Cerebellar cortex (tissue), 1 donor: ENCODE measurements at places on chromosomes 7 and 10.
A peak's percentile ranks its signal among the peaks of the same experiment; 100 is the strongest.

- no peak for DNase-seq
These were observed 34.6 kb downstream of the KCNMA1 start for GRCh38 chr10:77602913-77603533.

- no peak for DNase-seq
These were observed 20.6 kb downstream of the PLCE1 start for GRCh38 chr10:94014304-94014703.

GRCh38 chr10:70753841-70754621, 31.1 kb downstream of the TBATA start:
- DNase-seq = no peak

- no peak for DNase-seq
These were observed 387.6 kb upstream of the NRP1 start for GRCh38 chr10:33722067-33722466.

DNA sequence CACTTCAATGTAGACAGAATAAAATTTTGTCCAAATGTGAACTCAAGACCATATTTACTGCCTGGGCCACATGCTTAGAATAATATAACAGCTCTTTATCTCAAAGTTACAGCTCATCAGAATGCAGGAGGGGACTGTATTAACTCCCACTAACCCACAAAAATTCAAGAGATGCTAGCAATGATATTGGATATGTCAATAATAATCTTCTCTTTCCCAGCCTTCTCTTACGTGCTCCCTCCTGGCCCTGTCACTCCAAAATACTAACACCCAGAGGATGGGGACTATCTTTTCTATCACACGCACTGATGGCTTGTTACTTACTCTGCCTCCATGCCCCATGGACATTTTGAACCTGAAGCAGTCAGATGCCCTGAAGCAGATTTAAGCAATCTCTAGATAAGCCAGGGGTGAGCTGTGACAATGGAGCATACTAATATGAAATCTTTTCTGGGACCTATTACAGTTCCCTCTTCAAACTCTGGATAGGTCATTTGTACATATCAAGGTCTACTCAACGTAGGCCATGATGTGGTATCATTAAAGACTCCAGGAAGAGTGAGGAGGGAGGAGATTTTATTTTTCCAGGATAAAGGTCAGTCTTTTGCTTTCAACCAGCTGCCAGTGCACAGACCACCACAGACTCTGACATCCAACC, 803.0 kb downstream of the GRM8 start:
- no peak for DNase-seq

DNA sequence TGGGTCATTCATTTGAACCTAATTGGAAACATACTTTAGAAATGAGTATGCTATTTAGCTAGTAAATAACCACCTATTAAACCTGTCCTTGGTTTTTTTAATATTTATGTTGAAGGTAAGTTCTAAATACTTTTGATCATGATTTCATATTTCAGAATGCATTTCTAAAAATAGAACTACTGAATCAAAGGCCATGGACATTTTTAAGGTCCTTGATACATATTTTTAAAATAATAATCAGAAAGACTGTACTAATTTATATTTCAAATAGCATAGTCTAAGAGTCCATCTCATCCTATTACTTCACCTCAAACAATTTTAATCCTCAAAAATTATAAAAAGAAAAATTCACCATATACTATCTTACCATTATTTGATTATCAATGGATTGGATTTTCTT, 102.1 kb upstream of the AKR1E2 start:
- DNase-seq = no peak

GRCh38 chr10:75250934-75251333, 15.2 kb upstream of the COMTD1 start:
- no peak for DNase-seq

GRCh38 chr10:5596611-5597341, 69.6 kb downstream of the ASB13 start:
- no peak for DNase-seq

DNA sequence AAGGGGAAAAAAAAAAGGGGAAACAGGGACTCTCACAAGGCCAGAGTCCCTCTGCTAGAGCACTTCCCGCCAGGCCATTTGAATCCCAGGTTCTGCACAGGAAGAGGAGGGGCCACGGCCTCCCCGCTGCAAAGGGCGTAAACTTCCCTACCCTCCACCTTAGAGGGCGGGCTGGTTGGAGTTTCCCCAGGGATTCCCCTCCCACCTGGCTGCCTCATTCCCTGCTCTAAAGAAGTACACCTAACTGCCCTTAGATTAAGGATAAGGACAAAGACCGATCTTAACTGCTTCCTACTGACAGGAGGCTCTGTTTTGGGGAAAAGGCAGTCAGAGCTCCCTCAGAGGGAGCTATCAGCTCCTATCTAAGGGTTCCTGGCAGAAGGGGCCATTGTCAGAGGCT, 102.0 kb upstream of the ARMC3 start:
- DNase-seq = no peak

- no peak for DNase-seq
These were observed 279.2 kb downstream of the CACNA2D1 start for GRCh38 chr7:82164410-82164809.

DNA sequence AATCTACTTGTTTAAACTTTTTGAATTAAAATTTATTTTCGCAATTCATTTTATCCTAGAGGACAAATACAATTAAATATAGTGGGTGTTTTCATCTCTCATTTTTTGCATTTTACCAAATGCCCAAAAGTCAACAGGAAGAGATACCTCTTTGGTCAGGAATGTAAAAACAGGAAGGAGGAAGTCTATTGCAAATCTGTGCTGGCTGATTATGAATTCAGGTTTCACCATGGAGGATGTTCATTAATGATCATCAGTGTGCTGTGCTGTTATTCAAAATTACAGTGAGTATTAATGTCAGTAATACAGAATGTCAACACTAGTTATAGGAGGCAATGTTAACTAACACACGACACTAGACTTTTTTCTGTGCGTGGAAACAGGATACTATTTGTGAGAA, 24.7 kb downstream of the EXOC6 start:
- DNase-seq = no peak

DNA sequence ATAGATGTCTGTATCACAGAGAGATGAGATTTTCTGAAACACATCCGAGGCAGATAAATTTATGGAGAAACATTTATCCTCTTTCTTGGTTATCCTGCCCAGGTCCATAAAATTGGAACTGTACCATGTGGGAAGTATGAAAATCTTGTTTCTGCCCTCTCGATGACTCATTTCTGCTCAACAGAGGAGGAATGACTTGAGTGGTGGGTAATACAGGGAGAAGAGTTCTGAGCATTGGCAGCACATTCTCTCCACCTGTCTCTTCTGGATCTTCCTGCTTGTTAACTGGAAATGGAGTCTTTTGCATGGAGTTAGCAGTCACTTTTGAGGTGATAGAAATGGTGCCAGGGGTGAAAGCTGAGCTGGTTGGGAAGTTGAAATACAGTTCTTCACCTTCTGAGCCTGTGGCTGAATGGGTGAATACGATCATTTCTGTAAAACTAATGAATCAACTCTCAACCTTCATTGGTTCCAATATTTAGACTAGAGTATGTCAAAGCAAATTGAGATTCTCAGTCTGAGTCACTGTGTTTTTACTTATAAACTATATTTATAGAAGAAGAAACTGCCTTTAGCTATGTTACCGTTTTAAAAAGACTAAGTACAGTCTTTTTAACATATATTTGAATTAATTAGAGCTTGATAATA, 945.5 kb downstream of the SORCS3 start:
- DNase-seq = no peak

- no peak for DNase-seq
These were observed 5.9 kb upstream of the INHBA start for GRCh38 chr7:41708581-41709358.

DNA sequence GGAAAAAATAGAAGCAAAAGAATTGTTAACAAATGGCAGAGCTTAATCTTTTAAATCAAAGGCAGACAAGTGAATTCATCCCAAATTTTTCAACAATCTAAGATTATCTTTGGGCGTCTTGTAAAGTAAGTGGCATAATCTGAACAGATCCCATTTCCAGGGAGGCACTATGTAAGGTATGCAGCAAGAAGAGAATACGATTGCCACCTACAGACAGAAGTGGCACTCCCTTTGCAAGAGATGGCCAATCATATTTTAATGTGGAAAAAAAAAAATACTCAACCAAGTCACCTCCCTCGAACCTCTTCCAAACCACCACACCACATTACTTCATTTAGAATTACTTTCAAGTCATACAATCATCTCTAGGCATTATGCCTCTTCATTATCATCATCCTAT, 4.0 kb downstream of the GFRA1 start:
- DNase-seq = peak; percentile 7

GRCh38 chr7:105346593-105347322, 42.0 kb downstream of the SRPK2 start:
- no peak for DNase-seq

DNA sequence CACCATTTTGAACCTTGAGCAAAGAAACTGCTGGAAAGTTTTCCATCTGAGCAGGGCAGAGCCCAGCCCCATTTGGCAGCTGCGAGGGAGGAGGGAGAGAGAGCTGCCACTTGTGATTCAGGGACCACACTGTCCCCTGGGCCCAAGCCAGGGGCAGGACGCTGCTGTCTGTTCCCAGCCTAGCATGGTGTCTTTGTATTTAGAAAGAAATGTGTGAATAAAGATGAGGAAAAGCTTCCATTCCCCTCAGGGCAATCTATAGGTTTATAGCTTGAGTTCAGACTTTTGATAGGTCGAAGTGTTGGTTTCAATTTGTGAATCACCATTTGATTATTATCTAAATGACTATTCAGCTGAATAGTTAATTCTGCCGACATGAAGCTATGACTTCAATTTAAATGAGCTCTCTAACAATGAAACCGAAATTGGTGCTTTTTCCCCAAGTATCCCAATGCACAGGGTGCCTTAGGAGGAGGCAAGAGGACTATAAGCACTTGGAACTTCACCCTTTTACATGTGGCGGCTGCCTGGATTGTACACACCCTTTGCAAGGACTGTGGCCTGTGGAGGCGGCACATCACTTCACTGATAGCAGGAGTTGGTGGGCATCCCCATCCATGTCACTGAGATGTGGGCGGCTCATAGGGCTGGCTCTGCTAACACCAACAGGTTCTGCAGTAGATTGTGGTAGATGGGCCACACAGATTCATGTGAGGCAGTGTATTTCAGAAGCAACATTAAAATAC, 223.5 kb downstream of the CCDC3 start:
- peak; percentile 16 for DNase-seq

DNA sequence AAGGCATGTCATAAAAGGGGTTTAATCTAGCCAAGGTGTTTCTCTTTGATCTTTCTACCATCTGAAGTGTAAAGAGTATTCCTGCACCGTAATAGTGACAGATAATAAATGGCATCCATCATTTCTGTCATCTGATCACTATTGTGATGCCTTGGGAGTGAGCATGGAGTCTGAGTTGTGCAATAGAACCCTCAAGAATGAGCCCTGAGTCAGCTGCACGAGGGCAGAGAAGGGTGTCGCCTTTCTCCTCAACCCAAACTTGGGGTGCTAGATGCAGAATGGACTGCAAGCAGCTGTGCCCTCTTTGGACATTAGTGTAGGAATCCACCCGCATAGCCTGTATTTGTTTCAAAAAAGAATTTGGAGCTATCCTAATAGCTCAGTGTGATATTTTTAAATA, 115.2 kb downstream of the ZNF37A start:
- DNase-seq = no peak

- DNase-seq = peak; percentile 25
These were observed 15.2 kb upstream of the DNAAF5 start for GRCh38 chr7:711093-711921.

- DNase-seq = no peak
These were observed 59.6 kb downstream of the BLNK start for GRCh38 chr10:96211764-96212163.

GRCh38 chr10:130751106-130751840, 560.2 kb downstream of the TCERG1L start:
- DNase-seq = no peak

DNA sequence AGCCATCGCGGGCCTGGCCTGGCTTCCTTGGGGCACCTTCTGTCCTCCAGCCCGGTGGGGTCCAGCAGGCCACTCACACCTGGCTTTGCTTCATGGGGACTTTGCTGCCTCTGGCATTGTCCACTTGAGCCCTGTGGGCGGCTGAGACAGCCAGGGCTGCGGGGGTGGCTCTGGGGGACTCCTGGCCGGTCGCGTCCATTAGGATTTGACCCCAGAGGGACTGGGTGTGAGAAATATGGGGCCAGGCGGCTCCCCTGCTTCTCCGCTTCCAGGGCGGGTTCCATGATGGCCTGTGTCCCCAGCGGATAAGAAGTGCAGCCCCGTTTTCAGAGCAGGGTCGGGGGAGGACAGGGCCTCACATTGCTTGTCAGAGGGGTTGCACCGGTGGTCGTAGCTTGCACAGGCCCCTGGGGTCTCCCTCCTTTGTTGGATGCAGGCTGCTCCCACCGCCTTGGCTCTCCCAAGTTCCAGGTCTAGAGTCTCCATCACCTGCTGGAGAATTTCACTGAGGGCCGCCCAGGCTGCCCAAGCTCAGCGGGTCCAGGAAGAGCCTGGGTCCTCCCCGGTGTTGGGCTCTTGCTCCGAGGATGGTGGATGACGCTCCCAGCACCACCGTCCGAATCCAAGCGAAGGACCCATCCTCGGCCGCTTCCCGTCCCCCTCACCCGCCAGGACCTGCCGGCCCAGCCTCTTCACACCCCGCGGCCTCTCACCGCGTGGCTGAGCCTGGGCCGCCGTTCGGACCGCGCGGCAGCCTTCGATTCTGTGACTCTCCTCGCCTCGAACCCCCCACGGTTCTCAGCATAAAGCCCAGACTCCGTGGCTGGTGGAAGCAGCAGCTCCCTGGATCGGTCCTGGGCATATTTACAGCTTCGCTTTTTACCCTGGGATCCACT, 140.1 kb downstream of the DYNC2I1 start:
- DNase-seq = no peak

GRCh38 chr7:7820409-7820808, 102.0 kb upstream of the RPA3 start:
- DNase-seq = no peak

- peak; percentile 92 for DNase-seq
These were observed 174.4 kb downstream of the ST7 start for GRCh38 chr7:117127585-117128168.

DNA sequence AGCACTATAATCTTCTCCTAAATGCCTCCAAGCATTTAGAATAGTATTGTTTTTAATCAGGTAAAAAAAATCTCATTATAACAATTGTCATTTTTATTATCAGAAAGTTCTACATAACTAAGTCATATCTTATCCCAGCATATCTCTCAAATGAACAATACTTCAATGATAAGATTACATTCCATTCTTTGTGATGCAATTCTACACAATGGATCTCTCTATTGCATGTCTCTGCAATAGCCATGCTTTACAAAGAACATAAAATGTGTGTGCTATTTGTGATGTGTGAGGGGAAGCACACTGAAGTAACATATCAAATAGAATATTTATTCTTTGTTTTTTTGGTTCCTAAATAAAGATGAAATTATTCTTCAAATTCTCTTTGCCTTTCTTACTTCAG, 195.7 kb downstream of the TSPAN12 start:
- no peak for DNase-seq
